ENCODE measurements at places on chromosomes 5 and 9.

DNA sequence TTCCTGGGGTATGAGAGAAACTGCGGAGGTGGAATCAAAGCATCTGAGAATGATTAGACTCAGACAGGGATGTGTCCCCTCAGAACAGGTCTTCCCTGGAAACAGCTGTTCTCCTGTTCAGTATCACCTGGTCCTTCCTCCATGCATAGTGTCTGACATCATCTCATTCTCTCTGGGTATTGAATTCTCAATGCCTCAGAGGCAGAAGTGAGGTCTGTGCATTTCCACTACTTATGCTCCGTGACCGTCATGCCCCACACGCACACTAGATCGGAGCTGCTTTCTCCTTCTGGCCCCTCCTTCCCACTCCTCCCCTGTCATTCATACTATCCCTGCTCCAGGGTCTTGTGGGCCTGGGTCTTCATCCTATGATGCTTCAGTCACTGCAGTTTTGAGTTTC, 61.4 kb upstream of the DAB2IP start:
- no peak for DNase-seq

- peak; percentile 25 for DNase-seq
Observed at GRCh38 chr9:73179589-73179988, 27.9 kb downstream of the ANXA1 start.

DNA sequence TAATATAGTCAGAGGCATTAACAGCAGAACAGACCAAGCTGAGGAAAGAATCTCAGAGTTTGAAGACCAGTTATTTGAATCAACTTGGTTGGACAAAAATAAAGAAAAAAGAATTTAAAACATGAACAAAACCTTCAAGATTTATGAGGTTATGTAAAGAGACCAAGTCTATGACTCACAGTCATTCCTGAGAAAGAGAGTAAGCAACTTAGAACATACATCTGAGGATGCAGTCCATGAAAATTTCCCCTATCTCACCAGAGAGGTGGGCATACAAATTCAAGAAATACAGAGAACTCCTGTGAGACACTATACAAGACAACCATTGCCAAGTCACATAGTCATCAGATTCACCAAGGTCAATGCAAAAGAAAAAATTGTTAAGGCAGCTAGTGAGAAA, 17.4 kb upstream of the C9orf72 start:
- no peak for DNase-seq

DNA sequence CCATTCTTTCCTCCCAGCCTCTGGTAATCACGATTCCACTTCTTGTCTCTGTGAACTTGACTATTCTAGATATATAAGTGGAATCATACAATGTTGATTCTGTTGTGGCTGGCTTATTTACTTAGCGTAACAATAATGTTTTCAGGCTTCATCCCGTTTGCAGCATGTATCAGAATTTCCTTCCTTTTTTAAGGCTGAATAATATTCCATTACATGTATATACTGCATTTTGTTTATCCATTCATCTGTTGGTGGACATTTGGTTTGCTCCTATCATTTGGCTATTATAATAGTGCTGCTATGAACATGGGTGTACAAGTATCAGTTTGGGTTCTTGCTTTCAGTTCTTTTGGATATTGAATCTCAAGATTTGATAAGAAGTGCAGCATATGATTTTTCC, 239.7 kb upstream of the ZNF608 start:
- no peak for DNase-seq

- no peak for DNase-seq
Observed at GRCh38 chr5:147436596-147436995, 73.3 kb downstream of the DPYSL3 start.
